ENCODE measurements at places on chromosomes 13 and 19.

DNA sequence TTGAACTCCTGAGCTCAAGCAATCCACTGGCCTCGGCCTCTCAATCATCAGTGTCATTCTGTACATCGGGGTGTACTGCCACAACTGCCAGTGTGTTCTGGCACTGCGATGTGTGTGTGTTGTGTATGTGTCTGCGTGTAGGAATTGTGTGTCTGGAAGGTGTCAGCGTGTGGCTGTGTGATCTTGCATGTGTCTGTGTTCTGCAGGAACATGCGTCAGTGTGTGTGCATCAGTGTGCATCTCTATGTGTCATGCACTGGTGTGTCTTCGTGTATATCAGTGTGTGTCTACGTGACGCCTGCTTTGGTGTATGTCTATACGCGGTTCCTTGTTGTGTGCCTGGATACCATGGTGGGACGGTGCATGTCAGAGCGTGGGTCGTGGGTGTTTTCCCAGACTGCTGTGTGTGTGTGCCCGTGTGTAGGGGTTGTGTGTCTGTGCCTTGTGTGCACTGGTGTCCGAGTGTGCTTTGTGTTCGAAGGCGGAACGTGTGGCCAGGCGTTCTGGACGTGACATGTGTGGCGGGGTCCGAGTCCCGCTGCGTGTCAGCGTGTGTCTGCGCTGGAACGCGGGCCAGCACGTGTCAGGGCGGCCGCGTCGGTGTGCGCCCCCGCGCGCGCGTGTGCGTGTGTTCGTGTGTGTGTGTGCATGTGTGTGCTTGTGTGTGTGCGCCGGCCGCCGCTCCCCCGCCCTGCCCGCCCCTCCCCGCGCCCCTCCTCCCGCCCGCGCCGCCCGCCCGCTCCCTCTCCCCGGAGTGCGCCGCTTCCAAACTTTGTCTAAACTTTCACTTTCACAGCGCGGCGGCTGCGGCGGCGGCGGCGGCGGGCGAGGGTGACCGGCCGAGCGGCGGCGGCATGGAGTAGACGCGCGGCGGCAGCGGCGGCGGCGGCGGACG, at the start of gene NFIX:
Gene NFIX, plus strand, starts transcription at position 775 of the 895 bp plus-strand sequence. CDS start 363 bp downstream, outside the sequence.
- DNase-seq = no peak

DNA sequence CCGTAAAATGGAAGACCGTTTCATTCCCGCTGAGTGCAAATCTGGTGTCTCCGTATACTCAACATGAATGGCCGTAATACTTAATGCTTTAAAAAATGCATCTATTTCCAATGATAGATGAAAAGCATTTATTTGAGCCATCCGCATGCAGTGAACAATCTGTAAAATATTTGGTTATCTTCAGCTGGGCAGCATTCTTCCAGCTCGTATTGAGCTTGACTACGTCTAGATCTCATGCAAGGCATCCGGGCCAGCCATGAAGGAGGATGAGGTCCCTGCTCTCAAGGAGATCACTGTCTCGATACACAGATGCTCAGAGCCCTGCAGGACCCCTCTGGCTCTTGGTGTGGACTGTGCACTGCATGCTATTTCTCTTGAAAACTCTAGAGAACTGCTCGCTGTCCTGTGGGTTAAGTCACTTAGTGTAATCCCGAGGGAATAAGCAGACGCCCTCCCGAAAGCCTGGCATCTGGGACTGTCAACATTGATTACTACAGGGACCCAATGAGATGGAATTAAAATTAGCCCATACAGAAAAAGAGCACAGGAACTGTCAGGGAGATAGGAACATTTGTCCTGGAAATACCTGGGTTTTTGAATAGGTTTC, 112.4 kb upstream of the RNF113B start:
- DNase-seq = no peak

- no peak for DNase-seq
These were observed 2.7 kb downstream of the TBC1D4 start for GRCh38 chr13:75479102-75479740.

DNA sequence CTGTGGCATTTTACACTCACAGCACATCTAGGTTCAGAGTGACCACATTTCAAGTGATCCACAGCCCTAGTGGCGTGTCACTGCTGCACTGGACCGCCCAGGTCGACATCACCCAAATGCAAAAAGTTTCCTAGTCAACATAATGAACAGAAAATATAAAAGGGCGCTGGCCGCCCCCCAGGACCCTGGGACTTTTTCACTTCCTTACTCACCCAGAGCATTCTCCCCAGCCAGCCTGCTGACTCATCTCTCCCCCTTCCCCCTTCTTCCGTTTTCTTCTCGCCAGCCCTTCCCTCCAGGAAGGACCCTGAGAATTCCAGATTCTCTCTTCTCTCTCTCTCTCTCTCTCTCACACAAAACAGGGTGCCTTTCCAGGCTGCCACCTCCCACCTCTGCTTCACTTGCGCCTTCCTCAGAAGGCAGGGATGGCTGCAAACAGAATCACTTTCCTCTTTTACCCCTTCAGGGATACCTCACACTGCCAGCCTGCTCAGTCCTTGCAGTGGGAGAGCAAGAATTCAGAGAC, 21.0 kb upstream of the GRWD1 start:
- DNase-seq = no peak

DNA sequence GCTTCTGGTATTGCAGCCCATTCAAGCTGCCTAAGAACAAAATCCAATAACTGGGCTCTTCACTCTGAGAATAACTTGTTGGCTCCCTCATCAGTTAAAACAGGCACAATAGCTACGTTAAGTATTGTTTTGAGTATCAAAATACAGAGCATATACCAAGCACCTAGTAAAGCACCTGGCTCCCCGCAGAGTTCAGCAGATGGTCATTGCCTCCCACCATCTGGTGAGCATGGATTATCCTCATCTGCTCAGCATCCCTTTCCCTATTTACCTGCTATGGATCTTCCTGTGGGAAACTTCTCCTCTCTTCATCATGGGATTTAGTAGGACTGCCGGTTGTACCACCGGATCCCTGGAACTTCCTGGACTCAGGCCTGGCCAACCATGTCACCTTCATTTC, 199.2 kb upstream of the MAB21L1 start:
- no peak for DNase-seq

Measured in HFF-Myc (cell line).